Ureter (tissue), 1 donor: ENCODE measurements at places on chromosomes 3 and 15.

GRCh38 chr3:30428251-30428650 is 178.2 kb upstream of the TGFBR2 start:
- no peak for DNase-seq

- DNase-seq: no peak
Measured at GRCh38 chr15:88016406-88016805, 240.1 kb downstream of the NTRK3 start.

DNA sequence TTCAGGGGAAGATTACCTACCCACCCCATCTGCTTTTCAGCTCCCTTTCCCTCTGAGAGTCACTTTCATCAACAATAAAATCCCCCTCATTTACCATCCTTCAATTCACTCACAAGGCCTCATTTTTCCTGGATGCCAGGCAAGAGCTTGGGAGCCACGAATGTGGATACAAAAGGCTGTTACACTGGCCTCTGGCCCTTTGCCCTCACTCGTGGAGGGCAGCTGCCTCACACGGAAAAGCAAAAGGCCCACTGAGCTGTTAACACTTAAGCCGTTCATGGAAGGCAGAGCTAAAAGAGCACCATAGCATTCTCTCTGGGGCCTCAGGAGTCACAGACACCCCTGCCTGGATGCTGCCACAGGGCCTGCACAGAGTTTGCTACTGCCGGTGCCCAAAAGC is 102.4 kb upstream of the TUSC7 start:
- DNase-seq: no peak

GRCh38 chr3:141241616-141242376 is 10.2 kb downstream of the PXYLP1 start:
- DNase-seq: no peak

GRCh38 chr15:88256279-88257230 is at the start of gene NTRK3:
Gene NTRK3, minus strand, starts transcription at chr15:88256739. Its CDS starts 586 bp downstream, at chr15:88256153.
- DNase-seq: no peak

GRCh38 chr3:78670094-78670493 is 1097.7 kb downstream of the ROBO1 start:
- DNase-seq: no peak

- no peak for DNase-seq
Measured at GRCh38 chr3:129908417-129908816, 14.9 kb upstream of the TMCC1 start.

GRCh38 chr3:154538566-154539360 is 108.8 kb upstream of the GPR149 start:
- no peak for DNase-seq

GRCh38 chr15:25930931-25931330 is 67.8 kb upstream of the ATP10A start:
- DNase-seq: no peak
